ENCODE measurements at places on chromosomes 1 and 21. TPM values are rescaled to one million over a fixed set of nuclear protein-coding genes. Genes with fewer than 3 reads are reported as not detected.

The APOBEC4 gene
- total RNA-seq = not detected

The MX2 gene
- 39.6 TPM for total RNA-seq

DNA sequence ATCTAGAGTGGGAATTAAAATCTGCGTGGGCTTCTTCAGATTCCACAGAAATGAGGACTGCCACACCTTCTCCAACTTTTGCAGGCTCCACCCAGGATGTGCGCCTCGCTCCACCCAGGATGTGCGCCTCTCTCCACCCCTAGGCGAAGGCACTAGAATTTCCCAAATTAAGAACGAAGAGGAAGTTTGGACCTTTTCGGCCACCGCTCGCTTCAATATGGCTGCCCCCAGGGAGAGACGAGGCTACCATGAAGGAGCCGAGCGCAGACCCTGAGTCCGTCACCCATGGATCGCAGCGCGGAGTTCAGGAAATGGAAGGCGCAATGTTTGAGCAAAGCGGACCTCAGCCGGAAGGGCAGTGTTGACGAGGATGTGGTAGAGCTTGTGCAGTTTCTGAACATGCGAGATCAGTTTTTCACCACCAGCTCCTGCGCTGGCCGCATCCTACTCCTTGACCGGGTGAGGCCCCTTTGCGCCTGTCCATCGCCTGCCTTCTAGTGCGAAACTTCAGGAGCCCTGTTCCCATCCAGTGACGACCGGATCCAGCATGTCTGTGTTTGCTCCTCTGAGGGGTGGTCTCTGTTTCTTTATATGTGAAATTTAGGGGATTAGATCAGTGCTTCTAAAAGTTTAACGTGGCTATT, at the start of the genes CRYZ and TYW3:
Gene CRYZ, minus strand, starts transcription at position 91 of the 644 bp plus-strand sequence. CDS start 8,229 bp downstream, outside the sequence.
Gene TYW3, plus strand, starts transcription at position 193 of the 644 bp plus-strand sequence. Its CDS starts 93 bp downstream, at position 286.
- DNase-seq = peak; percentile 81

DNA sequence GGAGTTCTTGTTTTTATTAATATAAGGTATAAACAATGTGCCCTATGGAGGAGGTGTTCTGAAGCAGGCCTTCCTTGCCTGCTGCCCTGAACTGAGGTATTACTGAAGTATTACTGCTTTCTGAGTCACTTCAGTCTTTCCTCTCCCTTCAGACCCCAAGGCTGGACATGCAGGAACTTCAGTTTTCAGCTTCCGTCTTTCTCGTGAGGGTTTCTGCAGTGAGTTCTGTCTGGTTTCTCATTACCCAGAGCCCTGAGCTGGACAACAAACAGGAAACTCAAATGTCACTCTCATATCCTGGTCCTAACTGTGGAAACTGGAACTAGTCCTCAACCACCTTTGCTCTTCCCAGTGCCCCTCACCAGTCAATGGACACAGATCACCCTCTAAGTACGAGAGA, 46.8 kb downstream of the ELAVL4 start:
- DNase-seq = no peak

The OR2W3 gene
- 2.5 TPM for total RNA-seq

Measured in Peyer's patch (tissue), 4 donors.